ENCODE measurements at places on chromosomes 5 and 9. TPM values are rescaled to one million over a fixed set of nuclear protein-coding genes. Genes with fewer than 3 reads are reported as not detected.
A peak's percentile ranks its signal among the peaks of the same experiment; 100 is the strongest.

DNA sequence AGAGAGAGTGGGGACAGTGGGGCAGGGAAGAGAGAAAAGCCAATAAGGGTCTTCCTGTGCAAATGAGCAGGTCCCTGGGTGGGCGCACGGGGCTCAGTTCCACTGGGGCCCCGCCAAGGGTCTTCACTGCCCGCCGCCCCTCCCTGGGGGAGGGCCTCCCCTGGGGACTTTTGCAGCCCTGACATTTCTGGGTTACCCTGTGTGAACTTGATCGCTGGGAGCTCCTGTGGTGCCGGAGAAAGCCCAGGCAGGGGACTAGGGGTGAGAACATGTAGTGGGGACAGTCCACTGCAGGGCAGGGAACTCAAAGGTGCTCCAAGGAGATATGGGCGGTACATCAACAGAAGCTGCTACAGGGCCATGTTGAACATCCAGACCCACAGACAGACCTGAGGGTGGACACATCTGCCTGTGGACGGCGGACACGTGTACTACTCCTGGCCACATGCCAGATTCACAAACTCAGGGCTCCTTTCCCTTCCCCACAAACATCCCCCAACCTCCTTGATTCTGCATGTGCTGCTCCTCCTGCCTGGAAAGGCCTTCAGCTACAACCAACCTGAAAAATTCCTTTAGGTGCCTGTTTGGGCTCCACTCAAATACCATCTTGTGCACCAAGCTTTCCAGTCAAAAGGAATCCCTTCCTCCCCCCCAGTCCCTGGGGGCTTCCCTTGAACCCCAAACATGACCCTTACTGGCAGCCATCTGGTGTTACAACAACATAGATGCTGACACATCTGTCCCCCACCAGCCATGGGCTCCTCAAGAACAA lies 43.0 kb upstream of the NEK6 start:
- DNase-seq, result no peak

DNA sequence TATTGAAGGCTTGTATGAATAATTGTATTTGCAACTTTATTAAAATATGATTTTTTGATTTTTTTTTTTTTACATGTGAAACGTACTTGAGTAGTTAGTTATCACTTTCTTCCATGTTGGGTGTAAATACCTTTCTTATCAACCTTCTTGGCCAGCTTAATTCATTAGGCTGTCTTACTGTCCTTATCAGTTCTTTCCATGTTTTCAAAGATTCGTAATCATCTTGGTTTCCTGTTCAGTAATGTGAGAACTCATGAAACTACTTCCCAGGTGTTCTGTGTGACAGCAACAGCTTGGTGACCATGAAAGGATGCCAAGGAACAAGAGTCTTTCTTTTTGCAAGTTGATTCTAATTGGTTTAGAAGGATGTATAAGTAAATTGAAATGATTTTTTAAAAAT lies 100.0 kb downstream of the ADGRV1 start:
- DNase-seq, result no peak

DNA sequence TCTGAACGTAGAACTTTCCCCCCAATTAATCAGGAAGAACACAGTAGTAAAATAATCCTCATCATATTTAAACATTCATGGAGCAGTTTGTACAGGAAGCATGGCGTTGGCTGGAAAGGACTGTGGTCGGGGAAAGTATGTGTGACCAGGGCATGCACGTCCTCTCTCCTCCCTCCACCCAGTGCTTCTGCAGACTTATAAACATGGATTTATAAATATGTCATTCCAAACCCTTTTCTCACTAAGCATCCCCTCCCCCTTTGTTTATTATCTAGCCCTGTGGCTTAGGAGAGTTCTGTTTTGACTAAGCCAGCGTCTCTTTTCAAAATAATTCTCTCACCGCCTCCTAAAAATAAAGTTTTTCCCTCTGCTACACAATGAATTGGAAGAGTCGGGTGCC lies 70.4 kb upstream of the DAP start:
- no peak for DNase-seq

DNA sequence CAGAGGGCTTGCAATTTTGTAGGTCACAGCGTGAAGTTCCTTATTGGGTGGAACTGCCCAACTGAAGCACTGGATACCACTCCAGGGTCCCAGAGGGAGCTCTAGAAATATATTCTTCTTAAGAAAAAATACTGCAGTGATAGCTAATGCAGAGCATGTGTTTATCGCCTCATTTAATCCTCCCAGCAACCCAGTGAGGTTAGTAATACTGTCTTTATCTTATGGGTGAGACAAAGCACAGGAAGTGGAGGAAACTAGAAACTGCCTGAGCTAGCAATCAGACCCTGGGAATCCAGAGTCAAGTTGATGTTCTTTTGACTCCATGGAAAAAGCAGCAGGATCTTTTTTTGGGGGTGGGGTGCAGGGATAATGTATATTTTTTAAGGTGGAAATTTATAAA lies 153.3 kb downstream of the PJA2 start:
- DNase-seq, result no peak

DNA sequence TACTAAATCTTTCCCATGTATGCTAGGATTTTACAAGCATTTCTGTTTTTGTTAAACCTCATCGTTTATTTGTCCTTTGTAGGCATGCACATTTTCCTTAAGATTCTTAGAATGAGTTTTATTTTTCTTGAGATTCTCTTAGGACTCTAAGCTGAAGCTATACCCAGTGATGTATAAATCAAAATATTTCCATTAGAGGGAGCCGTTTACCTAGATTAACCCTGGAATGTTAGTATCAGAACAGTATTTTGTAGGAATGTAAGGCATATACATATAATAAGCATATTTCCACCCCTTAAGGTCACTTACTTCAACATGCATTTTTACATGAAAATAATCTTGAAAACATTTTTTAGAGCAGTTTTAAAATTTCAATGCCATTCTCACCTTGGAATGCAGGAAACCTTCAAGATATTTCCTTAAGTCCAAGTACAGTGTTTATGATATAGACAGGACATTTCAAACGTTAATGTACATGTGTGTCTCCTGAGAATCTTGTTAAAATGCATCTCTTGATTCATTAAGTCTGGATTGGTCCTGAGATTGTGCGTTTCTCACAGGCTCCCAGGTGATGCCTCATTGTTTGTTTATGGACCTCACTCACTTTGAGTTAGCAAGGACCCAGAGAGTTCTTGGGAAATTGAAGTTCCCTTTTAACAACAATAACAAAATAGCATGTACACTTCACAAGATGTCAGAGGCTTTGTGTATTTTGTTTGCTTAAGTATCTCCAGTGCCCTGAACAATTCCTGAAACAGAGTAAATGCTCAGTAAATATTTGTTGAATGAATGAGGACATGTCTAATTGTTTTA lies 34.9 kb upstream of the FCHO2 start:
- peak; percentile 29 for DNase-seq

GRCh38 chr9:34463098-34463900 lies 4.7 kb downstream of the DNAI1 start:
- no peak for DNase-seq

The C9 gene
- not detected for total RNA-seq

The KLF9 gene
- total RNA-seq, result 0.35 TPM

The ANKRD34B gene
- total RNA-seq, result 3.4 TPM

The F2RL2 gene
- 11.2 TPM for total RNA-seq

The ZBTB26 gene
- 0.17 TPM for total RNA-seq

The TMEM245 gene
- 41.7 TPM for total RNA-seq

The ARHGEF37 gene
- 3.8 TPM for total RNA-seq

The GOLGA2 gene
- total RNA-seq, result 79.8 TPM

The CCL27 gene
- not detected for total RNA-seq

All from Caki2 (cell line).